ENCODE measurements at places on chromosomes 2 and 18. TPM values are rescaled to one million over a fixed set of nuclear protein-coding genes. Genes with fewer than 3 reads are reported as not detected.

DNA sequence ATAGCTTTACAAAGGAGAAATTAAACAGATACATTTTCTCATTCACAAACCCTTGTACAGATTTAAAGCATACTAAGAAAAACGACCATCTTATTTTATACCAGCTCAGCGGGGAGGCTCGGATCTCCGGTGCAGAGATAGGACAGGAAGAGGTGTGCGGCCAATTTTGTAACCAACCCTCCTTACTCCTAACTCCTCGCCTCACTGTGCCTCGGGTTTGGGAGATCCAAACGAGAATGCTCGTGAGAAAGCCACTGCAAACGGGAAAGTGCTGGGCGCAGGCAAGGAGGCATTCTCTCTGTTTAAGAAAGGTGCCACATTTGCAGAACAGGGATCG, 1.2 kb downstream of the KDSR start:
- no peaks in the 10 kb centered on the region for H3K27me3 ChIP-seq
- DNase-seq, result no peak
- no peak overlapping the region for H3K27ac ChIP-seq
- no peaks in the 10 kb centered on the region for H3K36me3 ChIP-seq

DNA sequence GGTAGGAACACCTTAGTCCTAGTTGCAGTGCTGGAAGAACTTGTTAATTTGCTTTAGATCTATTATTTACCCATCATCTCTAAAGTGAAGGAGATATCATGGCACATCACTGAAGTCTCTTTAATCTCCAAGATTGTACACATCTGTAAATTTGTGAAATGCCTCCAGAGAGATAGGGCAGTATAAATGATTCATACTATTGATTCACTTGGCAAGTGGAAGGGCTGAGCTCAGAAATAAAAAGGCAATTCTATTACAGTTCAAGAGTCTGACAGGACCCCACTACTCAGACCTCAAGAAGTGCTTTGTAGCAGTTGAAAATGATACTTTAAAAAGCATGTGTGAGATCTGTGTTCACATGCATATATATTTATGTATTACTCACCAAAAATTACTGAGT, 489.3 kb downstream of the DCC start:
- DNase-seq, result no peak
- no peak overlapping the region for H3K4me3 ChIP-seq
- H3K27ac ChIP-seq, result no peak overlapping the region
- H3K36me3 ChIP-seq, result no peaks in the 10 kb centered on the region

The STARD6 gene
- not detected for total RNA-seq

The EVX2 gene
- not detected for total RNA-seq

- no peak for DNase-seq
- no peaks in the 10 kb centered on the region for H3K4me1 ChIP-seq
- H3K27me3 ChIP-seq, result no peaks in the 10 kb centered on the region
Observed at GRCh38 chr2:218166791-218167190, at the start of gene CXCR1. CXCR1 (minus strand) TSS chr2:218166962; CDS start chr2:218165211, 1,751 bp downstream.

The BOLA3 gene
- total RNA-seq, result 15.3 TPM

The COBLL1 gene
- total RNA-seq, result 63.5 TPM

The SGPP2 gene
- 0.54 TPM for total RNA-seq

The SCYGR4 gene
- not detected for total RNA-seq

DNA sequence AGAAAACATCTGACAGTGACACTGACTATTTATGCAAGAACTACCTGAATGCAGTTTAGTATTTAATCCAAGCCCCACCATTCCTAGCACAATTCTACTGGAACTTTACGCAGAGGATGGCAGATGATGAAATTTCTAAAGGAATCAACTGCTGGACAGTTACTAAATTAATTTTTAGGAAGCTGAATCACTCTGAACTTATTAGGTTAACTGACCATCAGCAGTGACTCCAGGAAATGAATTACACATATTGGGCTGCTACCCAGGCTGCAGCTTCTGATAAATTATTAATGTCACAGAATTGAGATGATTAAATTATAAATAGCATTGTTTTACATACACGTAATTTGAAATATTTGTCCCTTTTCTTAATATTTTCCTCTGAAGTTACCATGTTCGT, 250.8 kb downstream of the TMEM182 start:
- no peaks in the 10 kb centered on the region for H3K27me3 ChIP-seq
- H3K4me3 ChIP-seq, result no peak overlapping the region
- no peak for DNase-seq
- no peaks in the 10 kb centered on the region for H3K4me1 ChIP-seq

Data from aorta (tissue), 5 donors.